Stimulated activated CD8-positive, alpha-beta memory T cell treated with anti-CD3 and anti-CD28 coated beads, Interleukin-7, amount 100 ng/mL, for 1 hour (primary cell): ENCODE measurements at places on chromosomes 3 and 15.

DNA sequence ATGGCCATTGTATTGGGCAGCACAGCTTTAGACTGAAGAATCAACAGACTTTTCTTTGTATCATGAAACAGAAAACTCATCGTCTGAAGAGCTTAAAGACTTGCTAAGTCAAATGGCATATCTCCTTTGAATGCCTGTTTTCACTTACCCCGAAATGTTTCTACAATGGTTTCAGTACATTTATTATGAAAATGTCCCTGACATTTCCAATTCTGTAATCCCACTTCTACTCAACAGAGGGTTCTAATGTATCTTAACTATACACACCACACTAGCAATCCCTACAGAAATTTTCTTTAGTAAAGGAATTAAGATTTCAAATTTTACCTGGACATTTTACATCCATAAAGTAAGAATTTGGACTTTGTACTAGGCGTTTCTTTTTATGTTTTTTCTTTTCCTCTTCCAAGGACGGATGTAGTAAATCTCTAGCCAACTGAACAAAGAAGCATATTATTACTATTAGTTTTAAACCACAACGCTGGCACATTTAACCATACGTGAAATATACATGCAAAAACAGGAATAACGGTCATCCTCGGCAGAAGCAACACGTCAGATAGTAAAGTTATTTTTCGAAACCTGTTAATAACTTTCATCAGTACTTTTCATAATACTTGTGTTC, 1.1 kb downstream of the RPS27L start:
- no peak for DNase-seq

DNA sequence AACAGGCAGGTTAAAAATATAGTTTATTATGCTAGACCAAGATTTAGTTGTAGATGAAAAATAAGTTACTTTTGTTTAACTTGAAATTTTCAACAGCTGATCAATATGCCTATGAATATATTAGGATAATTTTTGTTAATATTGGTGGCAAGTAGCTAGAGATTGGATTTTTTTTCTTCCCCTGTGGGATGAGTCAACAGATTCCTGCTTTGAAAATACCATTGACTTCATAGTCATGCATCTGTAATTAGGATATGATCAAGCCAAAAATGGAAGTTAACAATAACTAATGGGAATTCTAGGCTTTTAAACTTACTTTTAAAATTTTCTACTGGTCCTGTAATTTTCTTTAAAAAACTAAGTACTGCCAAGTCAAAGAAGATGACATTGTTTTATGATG, 211.7 kb downstream of the ZIC1 start:
- no peak for DNase-seq

GRCh38 chr15:45910671-45911070, 275.8 kb downstream of the SQOR start:
- no peak for DNase-seq

GRCh38 chr3:16917256-16917935, 32.6 kb downstream of the PLCL2 start:
- no peak for DNase-seq

- DNase-seq, result no peak
These were observed 36.4 kb upstream of the GYG1 start for GRCh38 chr3:148954981-148955380.
